Right lobe of liver (tissue), 6 donors: ENCODE measurements at places on chromosomes 2 and 18. TPM values are rescaled to one million over a fixed set of nuclear protein-coding genes. Genes with fewer than 3 reads are reported as not detected.

DNA sequence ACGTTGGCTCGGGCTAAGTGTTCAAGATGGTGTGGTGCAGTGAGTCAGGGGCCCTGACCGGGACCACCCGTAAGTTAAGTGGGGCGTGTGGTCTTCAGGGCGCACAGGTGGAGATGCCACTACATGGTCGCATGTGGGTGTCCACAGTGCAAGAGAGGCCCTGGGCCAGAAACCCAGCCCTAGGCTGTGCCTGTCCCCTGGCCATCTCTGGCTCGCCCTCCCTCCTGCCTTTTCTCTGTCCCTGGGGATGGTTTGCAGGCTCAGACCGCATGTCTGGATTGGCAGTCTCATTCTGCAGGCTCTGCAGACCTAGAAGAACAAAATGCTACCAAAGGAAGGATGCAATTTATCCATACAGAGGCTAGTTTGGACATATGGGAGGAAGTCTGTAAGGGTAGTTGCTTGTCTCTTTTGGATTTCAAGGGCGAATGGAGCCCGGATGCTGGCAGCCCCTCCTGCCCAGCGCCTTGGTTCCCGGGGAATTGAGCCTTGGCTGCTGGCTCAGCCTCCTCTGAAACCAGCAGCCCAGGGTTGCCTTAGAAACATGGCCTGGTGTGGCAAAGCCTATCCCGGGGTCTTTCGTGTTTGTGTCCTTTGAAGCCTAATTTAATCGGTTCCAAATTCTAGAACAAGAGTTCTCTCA, 417.5 kb upstream of the HS6ST1 start:
- no peak for DNase-seq

DNA sequence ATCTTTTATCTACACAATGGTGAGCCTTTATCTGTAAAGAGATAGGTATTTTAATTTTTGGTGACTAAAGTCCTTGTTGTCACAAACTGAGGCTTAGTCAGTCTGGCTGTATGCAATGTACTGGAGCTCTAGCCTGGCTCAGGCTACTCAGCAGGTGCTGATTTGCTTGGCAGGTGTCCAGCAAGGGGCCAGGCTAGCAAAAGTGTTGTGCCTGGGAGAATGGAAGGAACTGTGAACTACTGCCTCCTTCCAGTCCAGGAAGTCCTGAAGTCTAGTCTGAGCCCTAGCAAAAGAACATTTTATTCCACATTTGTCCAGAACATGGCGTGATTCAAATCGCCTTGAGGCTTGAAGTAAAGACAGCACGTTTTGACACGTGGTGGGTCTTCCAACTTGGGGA, 260.5 kb downstream of the CCDC85A start:
- DNase-seq: no peak

DNA sequence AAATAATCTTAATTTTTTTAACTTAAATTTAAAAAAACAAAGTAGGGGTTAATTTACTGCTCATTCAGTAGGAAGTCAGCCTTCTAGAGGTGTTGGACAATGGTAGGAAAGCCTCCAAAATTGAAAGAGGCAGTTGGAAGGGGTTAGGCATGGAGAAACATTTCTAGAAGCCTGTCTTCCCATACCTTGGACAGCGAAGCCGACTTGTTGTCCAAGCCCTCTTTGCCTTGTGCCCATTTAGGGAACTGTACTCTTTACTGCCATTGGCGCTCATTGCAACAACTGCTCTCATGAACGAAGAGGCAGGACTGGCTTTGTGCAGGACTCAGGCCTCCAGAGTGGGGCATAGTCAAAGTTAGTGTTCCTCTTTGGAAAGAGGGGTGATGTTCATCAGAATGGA, 333.3 kb downstream of the HRH4 start:
- no peak for DNase-seq

GRCh38 chr2:218393750-218394290, 5.8 kb upstream of the CTDSP1 start:
- peak; percentile 37 for DNase-seq

- DNase-seq: peak; percentile 22
Measured at GRCh38 chr2:31049916-31050588, 88.2 kb downstream of the GALNT14 start.

GRCh38 chr18:59455728-59456276, 96.7 kb upstream of the LMAN1 start:
- no peak for DNase-seq

- DNase-seq: peak; percentile 66
Measured at GRCh38 chr2:42794271-42795046, 2.1 kb upstream of the HAAO start.

DNA sequence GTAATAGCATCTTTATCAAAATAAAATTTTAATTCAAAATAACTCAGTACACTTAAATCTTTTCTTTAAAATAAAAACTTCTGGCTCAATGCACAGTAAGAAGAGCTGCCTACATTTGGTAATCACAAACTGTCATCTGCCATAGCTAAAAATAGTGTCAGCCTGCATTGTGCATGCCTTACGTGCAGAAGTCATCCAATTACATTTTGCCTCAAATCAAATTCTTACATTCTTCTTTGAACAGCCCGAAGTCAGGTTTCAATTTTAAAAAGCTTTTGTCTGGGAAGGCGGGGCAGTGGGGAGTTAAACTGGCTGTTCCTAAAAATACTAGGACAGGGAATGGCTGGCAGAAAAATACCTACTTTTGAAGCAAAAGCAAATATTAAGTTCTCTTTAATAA, 51.1 kb downstream of the RTN4 start:
- no peak for DNase-seq

DNA sequence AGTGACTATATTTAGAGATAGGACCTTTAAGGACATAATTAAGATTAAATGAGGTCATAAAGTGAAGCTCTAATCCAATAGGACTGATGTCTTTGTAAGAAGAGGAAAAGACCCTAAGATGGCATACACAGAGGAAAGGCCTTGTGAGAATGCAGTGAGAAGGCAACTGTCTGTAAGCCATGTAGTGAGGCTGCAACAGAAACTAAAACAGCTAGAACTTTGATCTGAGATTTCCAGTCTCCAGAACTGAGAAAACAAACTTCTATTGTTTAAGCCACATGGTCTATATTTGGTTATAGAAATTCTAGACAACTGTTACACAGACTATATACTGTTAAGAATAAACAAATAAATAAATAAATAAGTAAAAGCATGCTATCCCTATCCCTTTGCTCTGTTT, 276.8 kb downstream of the CNTNAP5 start:
- no peak for DNase-seq

DNA sequence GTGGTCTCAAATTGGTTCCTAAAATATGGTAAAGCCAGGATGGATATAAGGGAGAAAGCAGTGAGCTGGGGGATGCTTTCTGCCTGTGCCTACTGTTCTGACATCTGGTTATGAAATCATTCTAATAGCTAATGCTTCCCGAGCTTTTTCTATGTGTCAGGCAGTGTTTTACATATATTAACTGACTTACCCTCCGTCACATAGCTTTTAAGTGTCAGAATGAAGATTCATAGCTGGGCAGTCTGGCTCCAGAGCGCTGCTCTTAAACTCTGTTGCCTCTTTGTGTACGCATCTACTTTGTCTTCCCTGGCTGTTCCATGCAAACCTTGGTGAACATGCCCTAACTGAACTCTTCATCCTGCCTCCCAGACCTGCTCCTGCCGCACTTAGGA, 195.7 kb downstream of the LPIN1 start:
- no peak for DNase-seq

- no peak for DNase-seq
Measured at GRCh38 chr2:875687-876615, 74.7 kb upstream of the SNTG2 start.

GRCh38 chr18:54926593-54927325, 32.5 kb downstream of the CCDC68 start:
- no peak for DNase-seq

The EPAS1 gene
- total RNA-seq: 168 TPM

The IL1RL1 gene
- total RNA-seq: 2.0 TPM

The TRIM54 gene
- 0.25 TPM for total RNA-seq

The TUBA3E gene
- not detected for total RNA-seq

The GAREM1 gene
- total RNA-seq: 5.5 TPM

The WNT10A gene
- total RNA-seq: not detected

The SKOR2 gene
- not detected for total RNA-seq
